ENCODE measurements at places on chromosomes 4 and X.

DNA sequence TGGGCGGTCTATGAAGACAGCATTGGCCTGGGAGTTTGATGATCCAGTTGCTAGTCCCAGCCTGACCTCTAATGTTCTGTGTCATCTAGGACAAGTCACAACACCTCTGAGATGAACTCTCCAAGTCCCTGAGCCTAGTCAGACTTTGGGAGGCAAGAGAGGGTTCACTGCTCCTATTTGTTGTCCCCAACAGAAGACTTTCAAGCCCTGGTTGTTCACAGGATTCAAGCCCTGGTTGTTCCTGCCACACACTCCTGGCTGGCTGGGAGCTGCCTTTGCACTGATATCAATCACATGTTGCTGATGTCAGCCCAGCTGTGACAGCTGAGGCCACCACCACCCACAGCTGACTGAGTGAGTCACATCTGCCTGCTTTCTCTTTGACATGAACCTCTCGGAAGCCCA lies 253.2 kb upstream of the RASGEF1B start:
- DNase-seq = no peak

- DNase-seq = no peak
Measured at GRCh38 chr4:137131201-137131600, 401.1 kb downstream of the PCDH18 start.

- no peak for DNase-seq
Measured at GRCh38 chr4:185461565-185461964, 10.0 kb downstream of the CCDC110 start.

GRCh38 chrX:154012336-154012991 lies 7.2 kb downstream of the IRAK1 start:
- no peak for DNase-seq

DNA sequence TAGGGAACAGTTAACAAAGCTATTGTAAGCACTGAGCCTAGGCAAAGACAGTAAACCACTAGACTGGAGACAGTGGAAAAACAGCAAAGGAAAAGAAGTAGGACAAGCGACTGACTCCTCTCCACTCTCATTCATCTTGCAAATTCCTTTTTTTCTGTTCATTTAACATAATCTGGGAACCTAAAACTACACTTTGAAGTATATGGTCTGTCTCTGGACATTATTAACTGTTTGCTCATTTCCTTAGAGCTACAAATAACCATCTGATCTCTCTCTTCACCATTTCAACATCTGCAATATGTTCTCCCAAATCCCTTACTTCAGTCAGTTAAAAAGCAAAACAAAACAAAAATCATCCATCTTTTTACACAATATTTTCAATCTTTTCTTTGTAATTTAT lies 642 bp downstream of the HMGN5 start:
- DNase-seq = no peak

DNA sequence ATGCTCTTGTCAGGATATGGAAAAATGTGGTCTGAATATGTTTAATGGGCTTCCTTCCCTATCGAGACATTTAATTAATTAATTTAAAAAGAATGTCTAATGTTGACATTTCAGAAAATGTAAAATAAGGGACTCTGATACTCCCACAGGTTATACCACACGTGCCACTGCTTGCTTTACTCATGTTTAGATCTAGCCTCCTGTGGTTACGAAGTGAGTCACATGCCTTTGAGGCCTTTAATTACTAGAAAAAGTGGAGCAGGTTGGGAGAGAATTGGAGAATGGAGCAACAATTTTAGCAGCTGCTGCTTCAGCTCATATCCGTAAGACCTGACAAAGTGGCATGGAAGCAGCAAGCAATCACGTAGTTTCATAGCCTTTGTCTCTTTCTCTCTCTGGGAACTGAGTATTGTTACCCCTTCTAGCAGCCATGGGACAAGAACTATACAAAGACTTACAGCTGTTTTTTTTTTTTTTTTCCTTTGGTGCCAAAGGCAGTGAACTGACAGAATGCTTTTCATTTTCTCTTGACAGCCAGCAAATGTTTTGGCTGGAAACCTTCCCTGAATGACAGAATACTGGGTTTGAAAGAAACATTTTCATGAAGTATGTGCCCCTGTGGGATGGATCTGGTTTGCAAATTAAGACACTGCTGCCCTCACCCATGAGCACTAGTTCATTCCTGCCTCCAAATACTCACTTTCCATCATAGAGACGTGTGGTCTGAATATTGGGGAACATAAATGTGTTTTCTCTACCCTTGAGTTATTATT lies 355.1 kb upstream of the PABPC5 start:
- DNase-seq = no peak

- DNase-seq = no peak
Measured at GRCh38 chr4:105236916-105237311, 90.2 kb downstream of the TET2 start.

- DNase-seq = no peak
Measured at GRCh38 chr4:21083413-21083812, 383.2 kb downstream of the PACRGL start.

- no peak for DNase-seq
Measured at GRCh38 chr4:108449129-108449528, 171.2 kb upstream of the RPL34 start.

DNA sequence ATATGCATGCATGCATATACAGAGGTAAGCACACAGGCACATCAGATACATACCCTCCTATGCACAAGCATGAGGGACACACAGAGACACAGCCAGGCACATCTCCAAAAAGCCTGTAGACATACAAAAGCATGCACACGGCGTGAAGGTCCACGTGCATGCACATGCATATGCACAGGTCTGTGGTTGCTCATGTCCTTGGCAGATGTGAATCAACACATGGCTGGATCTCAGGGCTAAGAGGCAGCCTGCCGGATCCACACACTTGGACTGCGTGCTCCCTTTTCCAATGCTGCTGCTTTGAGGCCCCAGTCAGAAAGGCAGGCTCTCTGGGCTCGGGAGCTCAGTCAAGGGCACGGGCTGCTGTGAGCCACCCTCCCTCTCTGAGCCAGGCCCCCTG lies 3.6 kb downstream of the STARD8 start:
- DNase-seq = no peak

GRCh38 chrX:19627533-19627932 lies 112.2 kb upstream of the MAP3K15 start:
- DNase-seq = no peak

DNA sequence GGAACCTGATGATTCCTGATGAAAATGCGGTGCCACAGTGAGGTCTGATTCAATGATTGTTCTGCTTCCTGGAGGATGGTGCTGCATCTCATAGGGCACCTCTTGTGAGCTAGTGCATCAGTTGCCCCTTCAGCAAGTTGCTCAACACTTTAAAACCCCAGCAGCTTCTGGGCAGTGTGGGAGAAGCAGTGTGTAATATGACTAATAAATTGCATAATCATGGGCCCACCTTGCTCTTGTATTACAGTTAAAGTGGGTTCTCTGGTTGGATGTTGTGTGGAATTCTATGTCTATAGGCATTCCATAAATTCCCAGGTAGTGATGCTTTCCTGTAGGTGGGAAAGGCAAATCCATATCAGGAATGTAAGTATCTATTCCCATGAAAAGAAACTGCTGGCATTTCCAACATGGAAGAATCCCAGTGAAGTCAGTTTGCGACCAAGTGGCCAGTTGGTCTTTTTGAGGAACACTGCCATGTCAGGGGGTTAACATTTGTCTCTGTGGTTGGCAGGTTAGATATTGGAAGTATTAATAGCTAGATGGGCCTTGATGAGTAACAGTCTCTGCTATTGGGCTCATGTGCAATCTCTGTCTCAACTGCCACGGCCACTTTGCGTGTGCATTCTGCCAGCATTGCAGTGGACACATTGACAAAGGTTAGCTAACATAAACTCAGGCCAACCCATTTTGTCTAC lies 121.1 kb upstream of the OTUD4 start:
- no peak for DNase-seq

DNA sequence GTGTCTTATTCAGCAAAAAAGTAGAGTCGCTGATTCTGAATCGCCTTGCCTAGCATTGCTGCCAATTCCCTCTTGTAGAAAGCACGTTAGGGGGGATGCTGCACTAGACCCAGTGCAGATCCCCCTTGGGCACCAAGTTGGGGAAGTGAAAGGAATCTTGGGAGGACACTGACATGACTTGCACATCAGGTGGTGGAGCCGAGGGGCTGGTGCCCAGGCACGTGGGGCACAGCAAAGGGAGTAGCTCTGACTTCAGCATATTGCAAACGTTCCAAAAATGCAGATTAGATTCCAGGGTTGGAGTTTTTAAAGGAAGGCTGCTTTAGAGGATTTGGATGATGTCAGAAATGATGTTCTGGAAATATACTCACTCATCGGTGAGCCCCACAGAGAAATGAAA lies 47.4 kb upstream of the GPM6B start:
- no peak for DNase-seq

DNA sequence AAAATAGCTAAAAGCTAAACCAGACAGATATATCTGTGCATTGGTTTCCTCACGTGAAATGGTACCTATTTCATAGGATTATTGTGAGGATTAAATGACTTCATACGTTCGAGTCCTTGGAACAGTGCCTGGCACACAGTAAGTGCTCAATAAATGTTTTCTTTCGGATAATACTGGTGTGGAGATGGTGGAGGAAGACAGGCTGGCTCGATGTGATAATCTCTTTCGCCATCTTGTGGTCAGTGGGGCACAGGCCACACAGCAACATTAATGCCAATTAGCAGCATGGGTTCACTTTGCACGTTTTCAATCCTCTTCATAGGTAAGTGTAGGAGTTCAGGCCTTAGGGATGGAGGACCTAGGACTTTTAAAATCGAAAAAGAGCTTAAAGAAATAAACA lies 9.3 kb downstream of the PAGE4 start:
- no peak for DNase-seq

GRCh38 chrX:134746410-134746785 lies 88.1 kb upstream of the PLAC1 start:
- DNase-seq = no peak

- DNase-seq = no peak
Measured at GRCh38 chr4:84944947-84945346, 21.5 kb downstream of the WDFY3 start.

GRCh38 chr4:56293121-56293520 lies 94.2 kb downstream of the AASDH start:
- DNase-seq = no peak

DNA sequence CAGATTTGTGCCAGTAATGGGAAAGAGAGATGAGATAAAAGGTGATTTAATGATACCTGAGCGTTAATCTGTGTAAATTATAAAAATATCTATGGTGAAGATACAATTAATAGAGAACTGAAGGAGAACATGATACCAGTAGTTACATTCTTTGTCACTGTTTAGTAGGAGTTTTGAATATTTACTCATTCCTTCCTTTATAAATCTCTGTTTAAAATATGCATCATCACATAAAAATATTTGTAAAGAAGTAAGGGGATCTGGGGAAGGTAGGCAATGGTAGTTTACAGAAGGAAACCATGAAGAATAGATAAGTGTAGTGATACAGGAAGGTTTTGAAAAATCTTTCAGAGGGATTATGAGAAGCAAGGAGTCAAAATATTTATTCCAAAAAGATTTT lies 190.6 kb upstream of the PCDH18 start:
- no peak for DNase-seq

- no peak for DNase-seq
Measured at GRCh38 chrX:117376460-117376859, 740.1 kb downstream of the KLHL13 start.

DNA sequence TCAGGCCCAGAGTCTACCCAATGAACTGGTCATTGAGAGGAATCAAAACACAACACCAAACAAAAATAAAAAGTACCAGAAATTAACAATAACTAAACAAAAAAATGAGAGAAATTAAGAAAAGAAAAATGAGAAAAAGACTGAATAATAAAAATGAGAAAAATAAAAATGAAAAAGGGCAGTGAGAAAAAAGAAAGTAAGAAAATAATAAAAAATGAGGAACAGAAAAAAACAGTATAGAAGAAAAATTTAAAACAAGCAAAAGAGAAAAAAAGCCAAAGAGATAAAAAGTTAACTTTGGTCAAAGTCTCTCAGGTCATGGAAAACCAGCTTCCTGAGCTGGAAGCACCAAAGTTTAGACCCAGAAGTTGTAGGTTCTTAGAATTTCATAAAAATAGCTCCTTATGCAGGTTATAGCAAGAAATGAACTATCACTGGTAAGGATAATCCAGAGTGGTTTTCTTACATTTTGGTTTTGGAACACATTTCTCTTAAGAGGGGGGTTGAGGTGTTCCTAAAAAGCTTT lies 51.0 kb upstream of the WDR17 start:
- DNase-seq = no peak

DNA sequence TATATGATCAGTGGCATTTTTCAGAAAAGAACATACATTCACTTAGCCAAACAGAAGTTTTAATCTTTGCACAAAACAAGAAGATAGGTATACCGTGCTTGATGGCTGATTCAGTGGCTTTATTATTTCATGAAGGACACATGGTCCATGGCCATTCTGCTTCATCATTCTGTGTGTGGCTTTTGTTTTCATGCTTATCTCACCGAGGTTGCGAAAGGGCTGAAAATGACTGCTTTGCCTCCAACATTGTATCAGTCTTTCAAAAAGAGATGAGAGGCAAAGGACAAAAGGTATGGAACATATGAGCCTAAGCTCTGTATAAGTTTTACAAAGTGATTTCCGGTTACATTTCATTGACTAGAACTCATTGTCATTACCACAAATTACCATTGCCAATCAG lies 541.1 kb downstream of the RAB28 start:
- no peak for DNase-seq
